ENCODE measurements at places on chromosomes 1 and 21.

- DNase-seq: no peak
Observed at GRCh38 chr1:150530491-150531159, 15.1 kb downstream of the FALEC start.

- DNase-seq: peak; percentile 59
Observed at GRCh38 chr1:109482791-109483671, 674 bp upstream of the ATXN7L2 start.

GRCh38 chr1:163050496-163050895 lies 18.7 kb upstream of the RGS4 start:
- DNase-seq: no peak

GRCh38 chr1:39632323-39632681 lies 7.1 kb downstream of the HEYL start:
- DNase-seq: no peak

GRCh38 chr1:92105546-92106081 lies 25.5 kb downstream of the BTBD8 start:
- no peak for DNase-seq

- no peak for DNase-seq
Observed at GRCh38 chr1:104804147-104804546, 1054.4 kb downstream of the AMY1C start.

Measured in NCI-H1436 (cell line).